ENCODE measurements at places on chromosomes 2 and 18.

DNA sequence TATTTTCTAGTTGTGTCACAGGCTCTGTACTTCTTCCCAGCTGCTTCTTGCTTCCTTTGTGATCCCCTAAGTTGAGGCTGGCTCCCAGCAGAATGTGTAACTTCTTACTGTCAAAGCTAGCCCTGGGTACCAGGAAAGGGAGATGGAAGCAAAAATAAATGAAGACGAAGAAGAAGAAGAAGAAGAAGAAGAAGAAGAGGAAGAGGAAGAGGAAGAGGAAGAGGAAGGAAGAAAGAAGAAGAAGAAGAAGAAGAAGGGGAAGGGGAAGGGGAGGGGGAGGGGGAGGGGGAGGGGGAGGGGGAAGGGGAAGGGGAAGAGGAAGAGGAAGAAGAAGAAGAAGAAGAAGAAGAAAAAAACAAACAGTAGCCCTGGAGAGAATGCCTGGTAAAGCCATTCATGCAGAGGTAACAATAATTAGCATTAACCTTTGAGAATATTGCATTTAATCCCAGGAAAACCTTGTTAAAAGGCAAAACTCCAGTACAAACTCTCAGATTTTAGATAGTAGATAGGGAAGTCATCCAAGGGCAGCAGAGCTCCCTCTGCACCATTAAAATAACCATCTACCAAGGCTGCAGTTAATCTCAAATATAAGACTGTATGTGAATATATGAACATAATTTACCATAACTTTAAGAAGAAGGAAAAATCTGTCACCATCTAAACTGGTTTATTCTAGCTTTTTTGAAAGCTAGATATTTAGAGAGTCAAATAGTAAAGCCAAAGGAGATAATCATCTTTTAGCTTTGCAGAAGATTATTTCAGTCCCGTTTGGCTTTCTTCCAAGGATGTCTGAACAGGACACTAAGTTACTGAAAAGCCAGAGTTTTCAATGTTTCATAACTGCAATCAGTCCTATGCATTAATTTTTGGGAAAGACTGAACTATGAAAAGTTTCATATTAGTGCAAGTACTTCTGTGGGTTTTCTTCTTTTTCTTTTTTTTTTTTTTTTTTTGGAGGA lies 44.3 kb upstream of the FBXO11 start:
- DNase-seq: no peak

GRCh38 chr2:95539836-95540235 lies 52.0 kb upstream of the TRIM43 start:
- DNase-seq: no peak

DNA sequence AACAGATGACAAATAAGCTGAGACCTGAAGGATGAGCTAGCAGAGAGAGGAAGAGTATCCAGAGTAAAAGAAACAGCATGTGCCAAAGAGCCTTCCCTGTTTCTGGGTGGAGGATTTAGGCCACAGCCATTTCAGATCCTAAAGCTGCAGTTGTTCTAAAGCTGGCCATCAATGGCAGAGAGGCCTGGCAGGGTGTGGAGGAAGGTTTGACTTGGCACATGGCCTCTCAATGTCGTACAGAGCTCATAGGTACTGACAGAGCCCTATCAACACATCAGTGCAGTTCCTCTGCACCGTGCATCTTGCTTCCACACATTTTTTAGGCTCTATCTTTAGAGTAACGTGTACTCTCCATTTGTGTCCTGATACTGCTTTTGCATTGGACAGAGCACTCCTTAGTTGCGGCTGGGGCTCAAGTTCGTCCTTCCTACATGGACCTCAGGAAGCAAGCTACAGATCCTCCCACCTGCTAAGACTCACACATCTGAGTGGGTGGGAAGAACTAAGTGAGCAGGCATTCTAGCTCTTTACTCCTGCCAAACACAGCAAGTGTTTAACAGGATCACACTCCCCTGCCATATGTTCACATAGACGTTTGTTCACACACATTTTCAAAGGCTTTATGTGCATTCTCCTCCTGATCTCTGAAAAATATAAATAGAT lies 3.0 kb upstream of the CHMP3 start:
- DNase-seq: no peak

DNA sequence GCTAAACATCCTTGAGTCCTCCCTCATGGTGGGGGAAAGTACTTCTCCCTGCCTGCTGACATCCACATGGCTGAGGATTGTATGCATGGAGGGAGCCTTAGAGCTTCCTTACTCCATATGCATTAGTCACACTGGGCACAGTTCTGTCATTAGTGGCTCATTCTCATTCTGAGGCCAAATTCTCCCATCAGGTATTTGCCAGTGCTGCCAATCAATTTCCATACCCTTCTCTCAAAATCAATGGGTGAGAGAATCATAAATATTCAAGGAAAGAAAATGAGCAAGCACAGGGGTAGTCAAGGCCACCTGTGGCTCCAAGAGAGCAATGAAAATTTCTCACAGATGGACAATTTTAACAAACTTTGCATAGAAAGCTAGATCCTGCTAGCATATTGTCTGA lies 422.6 kb upstream of the SETBP1 start:
- no peak for DNase-seq

- no peak for DNase-seq
These were observed 72.6 kb upstream of the FIGN start for GRCh38 chr2:163808406-163808805.

DNA sequence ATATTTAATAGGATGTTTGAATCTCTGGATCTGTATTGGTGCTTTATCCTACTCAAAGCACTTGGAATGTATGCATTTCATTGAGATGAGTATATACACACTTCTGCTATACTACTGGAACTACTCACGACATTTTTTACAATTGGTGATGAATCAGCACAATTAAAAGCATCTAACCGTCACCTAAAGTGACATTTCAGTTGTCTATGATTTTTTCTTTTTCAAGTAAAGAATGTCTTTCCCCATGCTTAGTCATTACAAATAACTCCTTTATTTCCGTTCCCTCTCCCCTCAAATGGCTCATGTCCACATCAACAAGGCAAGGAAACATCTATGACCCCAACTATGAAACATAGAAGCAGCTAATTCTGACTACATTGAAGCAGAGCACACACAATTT lies 77.3 kb downstream of the CLIP4 start:
- no peak for DNase-seq

DNA sequence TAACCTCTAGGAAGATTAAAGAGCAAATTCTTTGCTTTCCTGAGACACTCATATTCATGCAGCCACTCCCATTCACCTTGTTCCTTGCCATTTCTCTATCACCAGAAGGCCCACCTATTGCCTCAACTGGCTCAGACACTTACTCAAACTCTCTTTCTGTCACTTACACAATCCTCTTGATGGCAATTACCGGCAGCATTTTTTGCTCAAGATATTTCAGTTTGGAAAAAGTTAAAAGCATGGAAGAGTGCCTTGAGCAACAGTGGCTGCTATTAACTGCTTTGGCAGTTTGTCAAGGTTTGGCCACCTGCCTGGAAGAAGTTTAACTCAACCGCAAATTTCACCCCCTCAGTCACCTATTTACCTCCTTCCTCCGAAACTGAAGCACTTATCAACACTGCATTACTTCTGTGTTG lies 1104.0 kb upstream of the PIK3C3 start:
- DNase-seq: peak; percentile 94

- no peak for DNase-seq
These were observed 284.8 kb downstream of the MREG start for GRCh38 chr2:215728504-215729065.

GRCh38 chr2:133377021-133377481 lies 191.2 kb downstream of the NCKAP5 start:
- no peak for DNase-seq

DNA sequence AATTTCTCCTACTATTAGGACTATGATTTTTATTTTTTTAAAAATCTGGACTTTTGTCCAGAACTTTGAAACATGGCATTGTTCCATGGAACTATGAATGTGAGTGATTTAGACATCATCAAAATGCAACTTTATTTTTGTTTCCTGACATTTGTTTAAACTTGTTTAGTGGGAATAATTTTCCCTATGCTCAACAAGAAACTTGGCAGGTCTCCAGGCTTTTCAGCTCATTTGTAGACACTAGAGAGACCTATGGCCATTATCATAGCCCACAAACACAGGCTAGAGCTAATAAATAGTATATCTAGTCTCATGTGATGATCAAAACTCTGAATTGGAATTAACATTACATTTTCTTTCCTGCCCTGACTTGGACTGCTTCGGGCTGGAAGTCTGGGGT lies 145.1 kb upstream of the CELF4 start:
- DNase-seq: peak; percentile 88

DNA sequence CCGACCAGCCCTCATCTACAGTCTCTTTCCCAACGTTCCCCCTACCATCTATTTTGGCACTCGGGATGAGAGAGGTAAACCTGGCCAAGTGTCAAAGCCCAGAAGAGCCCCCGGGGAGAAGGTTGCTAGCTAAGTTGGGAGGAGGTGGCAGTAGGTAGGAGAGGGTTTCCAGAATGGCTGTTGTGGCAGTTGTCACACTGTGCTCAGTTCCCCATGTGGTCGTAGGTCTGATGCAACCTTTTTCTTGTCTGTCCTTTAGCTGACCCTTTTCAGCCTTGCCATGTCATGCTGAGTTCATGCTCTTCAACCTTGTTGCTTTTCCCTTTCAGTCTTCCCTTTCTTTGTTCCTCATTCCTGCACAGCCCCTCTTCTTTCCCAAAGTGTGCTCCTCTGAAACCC lies 34.5 kb downstream of the TTLL4 start:
- DNase-seq: no peak

GRCh38 chr2:190636361-190636760 lies 12.5 kb upstream of the NAB1 start:
- no peak for DNase-seq

DNA sequence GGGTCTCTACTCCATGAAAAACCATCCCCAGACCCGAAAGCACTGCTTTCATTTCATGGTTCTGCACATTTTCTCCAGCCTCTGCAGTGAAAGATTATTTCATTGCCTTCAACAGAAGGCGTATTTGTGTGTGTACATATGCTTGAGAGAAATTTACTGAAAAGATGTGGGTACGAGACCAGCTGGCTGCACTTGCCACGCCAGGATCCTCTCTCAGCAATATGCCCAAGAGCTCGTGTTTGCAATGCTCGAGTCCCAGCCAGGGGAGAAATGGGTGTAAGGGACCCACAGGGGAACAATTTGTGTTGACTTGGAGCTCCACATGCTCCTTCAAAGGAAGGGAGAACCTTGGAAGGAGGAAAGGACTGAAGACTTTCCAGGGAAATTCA lies 37.3 kb downstream of the TMEM177 start:
- DNase-seq: no peak

GRCh38 chr18:43275546-43275945 lies 1.7 kb downstream of the SYT4 start:
- DNase-seq: no peak

- DNase-seq: peak; percentile 58
These were observed 29.5 kb downstream of the PAX8 start for GRCh38 chr2:113248997-113249770.

GRCh38 chr18:61502472-61502871 lies 169.2 kb downstream of the CDH20 start:
- DNase-seq: peak; percentile 74

DNA sequence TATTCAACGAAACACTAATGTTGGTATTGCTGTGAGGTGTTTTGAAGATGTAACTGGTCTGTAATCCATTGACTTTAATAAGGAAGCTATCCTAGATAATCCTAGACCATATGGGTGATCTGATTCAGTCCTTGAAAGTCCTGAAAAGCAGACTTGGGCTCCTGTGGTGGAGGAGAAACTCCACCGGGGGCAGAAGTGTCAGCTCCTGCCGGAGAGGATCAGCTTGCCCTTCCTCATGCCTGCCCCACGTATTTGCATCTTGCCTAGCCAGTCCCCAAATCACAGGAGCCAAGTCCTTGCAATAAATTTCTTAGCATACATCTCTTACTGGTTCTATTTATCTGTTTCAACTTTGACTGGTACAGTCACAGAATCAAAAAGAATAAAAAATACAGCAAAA lies 144.2 kb upstream of the DLGAP1 start:
- no peak for DNase-seq

- no peak for DNase-seq
These were observed 13.3 kb downstream of the MPHOSPH10 start for GRCh38 chr2:71143782-71144181.

GRCh38 chr18:36328916-36329315 lies 31.4 kb downstream of the FHOD3 start:
- DNase-seq: no peak

GRCh38 chr2:10161206-10161931 lies 38.8 kb downstream of the RRM2 start:
- DNase-seq: no peak

DNA sequence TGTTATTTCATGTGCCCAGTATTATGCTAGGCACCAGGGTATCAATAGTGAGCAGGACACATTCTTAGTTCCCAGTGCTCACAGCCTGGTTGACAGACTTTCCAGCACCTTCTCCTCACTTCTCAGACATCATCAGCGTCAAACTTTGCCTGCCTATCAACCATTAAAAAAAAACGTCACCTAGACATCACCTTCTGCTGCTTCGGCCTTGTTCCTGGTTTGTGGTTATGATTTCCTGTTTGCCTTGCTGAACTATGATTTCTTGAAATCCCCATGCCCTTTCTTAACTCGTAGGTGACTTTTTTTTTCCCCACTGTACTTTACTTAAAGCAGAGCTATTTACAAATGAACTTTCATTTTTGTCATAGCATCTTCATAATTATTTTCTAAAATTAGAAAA lies 60.4 kb upstream of the NABP1 start:
- no peak for DNase-seq

- DNase-seq: no peak
These were observed 28.9 kb upstream of the ACTR2 start for GRCh38 chr2:65198737-65199136.

GRCh38 chr18:69484699-69485396 lies 84.2 kb downstream of the DOK6 start:
- DNase-seq: no peak

DNA sequence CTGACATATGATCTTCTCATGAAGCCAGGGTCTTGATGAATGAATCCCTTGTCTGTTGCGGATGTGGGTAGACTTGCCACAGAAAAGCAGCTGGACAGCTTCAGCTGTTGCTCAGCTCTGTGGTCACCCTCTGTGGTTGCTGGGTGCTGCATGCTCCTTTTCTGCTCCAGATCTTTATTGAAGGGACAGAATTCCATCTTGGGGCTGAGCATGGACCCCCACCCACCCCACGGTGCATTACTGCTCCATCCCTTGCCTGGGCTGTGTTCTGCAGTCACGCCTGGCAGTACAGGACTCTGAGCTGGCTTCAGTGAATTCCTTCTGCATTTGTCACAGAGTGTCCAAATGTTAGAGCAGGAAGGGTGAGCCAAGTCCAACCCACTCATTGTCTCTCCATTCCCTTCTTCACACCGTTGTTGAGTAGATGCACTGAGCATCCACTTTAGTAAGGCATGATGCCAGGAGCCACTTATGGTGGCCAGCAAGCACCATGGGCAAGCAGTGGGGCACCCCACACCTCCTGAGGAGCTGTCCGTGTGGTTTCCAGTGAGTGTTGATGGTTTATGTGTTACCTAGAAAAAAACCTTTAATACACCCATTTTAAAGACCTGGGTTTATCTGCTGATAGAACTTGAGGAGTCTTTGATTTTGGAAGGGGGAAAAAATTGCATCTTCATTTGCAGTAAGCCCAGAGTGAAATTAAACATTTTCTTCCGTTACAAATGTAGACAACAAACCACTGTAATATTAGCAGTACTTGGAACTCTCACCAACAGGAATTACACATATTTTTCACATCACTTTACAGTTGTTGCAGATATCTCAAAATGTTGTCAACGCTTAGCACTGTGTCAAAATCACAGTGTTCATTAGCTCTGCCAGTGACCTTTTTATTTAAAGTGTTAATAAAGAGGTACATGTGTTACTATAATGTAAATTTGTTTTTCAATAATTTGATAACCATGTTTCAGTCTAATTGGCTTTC lies 14.7 kb upstream of the ITGB6 start:
- DNase-seq: no peak

GRCh38 chr18:32884543-32884942 lies 111.7 kb upstream of the KLHL14 start:
- DNase-seq: no peak

Data from NCI-H1105 treated with DMSO at 0.1 percent for 48 hours (cell line).